Tongue (tissue), 3 donors: ENCODE measurements at places on chromosomes 1 and 21.

GRCh38 chr1:35558374-35559316 is 1.0 kb downstream of the NCDN start:
- peak; percentile 45 for DNase-seq

GRCh38 chr1:151047925-151048644 is 534 bp downstream of the C1orf56 start:
- DNase-seq, result peak; percentile 80

DNA sequence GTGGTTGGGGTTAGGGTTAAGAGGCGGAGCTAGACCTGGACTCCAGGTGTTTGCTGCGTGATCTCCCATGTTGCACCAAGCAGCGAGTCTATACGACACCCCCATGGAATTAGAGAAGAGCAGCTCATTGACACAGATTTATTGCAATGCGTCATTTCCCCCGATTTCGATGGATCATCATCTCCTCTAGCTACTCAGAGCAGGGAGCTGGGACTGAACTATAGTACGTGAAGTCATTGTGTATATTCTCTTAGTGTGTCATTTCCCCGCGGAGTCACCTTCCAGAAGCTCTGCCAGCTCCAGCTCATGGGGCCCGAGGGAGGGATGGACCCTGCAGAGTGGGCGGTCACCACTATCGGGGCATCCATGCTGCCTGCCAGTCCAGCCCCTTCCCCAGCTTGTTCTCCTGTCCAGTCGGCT is 7.5 kb upstream of the C2CD2 start:
- no peak for DNase-seq

- no peak for DNase-seq
These were observed 6.3 kb downstream of the PFDN2 start for GRCh38 chr1:161111527-161111926.

DNA sequence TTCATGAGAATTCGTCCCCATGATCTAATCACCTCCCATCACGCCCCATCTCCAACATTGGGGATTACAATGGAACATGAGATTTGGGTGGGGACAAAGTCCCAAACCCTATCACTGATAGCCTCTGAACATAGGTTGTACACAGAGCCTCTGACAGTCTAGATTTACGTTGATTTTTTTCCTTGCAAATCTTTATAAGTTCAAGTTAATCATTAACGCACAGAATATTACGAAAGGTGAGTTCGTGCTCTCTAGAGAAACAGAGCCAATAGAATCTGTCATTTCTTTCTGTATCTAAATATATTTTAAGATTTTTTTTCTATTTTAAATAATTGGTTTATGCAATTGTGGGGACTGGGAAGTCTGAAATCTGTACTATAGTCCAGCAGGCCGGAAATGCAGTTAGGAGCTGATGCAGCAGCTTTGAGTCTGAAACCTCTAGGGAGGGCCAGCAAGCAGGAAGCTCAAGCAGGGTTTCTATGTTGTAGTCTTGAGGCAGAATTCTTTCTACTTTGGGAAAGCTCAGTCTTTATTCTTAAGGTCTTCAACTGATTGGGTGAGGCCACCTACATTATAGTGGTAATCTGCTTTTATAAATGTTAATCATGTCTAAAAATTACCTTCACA is 61.0 kb downstream of the SELENOF start:
- DNase-seq, result no peak

DNA sequence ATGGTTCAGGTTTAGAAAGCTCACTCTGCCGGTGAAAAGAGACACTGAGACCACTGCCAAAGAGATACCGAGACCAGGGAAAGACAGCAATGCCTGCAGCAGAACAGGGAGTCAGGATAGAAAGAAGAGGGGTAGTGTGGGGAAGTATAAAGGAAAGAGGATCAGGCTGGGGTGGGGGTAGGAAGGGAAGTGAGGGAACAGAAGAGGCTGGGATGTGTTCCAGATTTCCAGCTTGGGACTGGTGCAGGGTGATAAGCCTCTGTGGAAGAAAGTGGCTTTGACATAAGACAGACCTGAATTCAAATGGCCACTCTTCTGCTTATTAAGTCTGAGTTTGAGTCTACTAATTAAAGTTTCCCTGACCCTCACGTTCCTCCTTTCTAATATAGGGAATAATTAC is 105.9 kb downstream of the PIK3R3 start:
- no peak for DNase-seq

DNA sequence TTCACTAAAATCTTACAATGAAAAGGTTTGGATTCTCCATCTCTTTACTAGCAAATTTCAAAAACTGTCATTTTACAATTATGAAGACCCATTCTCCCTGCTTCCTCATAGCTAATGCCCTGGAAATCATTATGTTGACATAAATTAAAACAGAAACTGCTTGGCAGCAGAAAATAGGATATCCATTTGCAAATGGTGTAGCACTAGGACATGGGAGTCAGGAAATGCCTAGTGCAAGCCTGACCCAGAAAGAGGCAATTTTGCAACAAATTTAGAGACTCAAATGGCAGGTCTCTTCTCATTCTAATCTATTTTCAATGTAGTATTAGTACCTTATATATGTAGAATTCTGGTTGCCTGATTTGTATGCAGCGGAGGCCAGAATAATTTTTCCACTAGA is 2.2 kb downstream of the GBP5 start:
- DNase-seq, result no peak

- DNase-seq, result no peak
These were observed 126.2 kb upstream of the COL6A1 start for GRCh38 chr21:45855248-45855811.

DNA sequence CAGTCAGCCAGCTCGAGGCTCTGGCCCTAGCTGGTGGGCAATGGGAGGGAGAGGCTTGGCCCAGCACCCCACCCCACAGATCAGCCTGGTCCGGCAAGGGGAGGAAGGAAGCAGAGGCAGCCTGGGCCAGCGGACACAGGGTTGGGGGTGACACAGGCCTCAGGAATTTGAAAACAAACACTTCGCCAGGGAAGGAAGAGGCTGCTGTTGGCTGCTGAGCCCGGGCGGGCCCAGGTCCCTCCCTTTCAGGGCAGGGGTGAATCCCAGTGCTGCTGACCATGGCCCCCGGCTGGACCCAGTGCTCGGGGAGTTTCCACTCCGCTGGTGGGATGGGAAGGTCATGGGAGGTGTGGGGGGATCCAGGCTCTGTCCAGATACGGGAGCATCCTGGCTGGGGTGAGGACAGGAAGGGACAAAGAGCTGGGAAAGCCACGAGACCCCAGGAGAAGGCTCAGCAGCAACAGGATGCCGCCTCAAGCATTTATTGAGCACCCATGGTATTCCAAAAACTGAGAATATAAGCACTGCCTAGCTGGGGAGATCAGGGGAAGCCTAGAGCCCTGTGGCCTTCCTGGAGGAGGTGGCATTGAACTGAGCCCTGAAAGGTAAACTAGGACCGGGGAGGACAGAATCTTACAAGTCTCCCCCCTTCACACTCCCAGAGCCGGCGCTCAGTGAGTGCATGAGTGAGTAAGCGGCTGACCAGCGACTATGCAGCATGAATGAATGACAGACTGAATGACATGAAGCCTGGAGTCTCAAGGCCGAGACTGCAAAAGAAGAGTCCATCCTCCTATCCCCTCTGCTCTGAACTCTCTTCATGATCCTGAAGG is 26.2 kb upstream of the EPHA2 start:
- DNase-seq, result peak; percentile 64

GRCh38 chr1:33791251-33791650 is 72.6 kb upstream of the HMGB4 start:
- no peak for DNase-seq

DNA sequence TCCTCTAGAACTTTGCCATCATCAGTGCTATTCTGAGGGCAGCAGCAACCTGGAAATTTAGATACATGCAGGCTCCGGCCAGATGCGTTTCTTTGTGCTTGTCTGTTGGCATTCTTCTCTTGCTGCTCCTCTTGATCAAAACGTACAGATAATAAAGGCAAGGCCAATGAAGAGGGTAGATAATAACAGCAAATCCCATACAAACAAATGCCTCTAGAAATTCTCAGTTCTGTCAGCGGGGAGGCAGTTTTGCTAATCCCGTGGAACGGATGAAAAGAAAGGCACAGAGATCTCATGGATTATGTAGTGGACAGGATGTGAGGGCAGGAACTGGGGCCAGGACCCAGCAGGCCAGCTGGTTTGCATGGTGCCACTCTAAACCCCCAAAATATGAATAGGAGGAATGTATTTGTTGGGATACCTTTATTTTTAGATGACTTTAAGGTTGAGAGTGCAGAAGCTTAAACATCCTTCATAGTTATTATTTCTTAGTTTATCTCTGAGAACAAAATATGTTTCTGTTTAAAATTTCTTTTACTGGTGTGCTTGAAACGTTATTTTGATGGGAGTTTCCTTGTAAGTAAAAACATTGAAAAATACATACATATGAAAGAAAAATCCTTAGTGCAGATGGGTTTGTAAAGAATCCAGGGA is 1.5 kb downstream of the ITSN1 start:
- peak; percentile 41 for DNase-seq

DNA sequence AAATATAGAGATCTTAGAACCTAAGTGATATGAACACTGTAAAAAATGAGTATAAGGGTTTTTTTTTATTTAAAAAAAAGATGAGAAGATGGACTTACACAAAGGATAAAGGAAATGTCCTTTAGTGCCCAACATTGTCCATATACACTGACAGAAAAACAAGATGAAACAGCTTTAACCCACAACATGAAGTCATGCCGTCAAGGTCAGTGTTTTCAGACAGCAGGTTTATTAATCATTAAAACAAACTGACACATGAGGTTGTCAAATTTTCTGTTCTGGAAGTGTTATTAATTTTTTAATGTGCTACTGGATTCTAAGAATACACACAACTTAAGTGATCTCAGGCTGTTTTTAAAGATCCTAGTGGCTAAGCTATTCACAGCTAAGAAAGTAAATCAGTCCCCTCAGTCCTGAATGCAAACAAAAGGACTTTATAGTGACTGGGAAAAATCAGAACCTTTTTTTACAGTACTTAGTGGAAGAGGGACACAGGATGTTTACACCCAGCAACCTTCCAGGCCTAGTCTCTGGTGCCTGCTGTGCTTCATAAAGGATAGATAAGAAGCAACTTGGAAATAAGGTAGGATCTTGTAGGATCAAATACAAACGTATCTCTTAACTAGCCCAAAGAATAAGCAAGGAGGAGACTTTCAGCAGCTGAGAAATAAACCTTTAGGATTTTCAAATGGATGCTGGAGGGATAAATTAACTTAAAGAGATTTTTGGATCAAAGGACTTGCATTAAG is 21.9 kb upstream of the PKN2 start:
- DNase-seq, result no peak

- peak; percentile 75 for DNase-seq
These were observed 749 bp downstream of the IBA57 start for GRCh38 chr1:228166170-228166936.

- DNase-seq, result no peak
These were observed 56.5 kb downstream of the CAMSAP2 start for GRCh38 chr1:200795156-200795555.

GRCh38 chr1:238892612-238893011 is 493.8 kb upstream of the CHRM3 start:
- DNase-seq, result no peak

GRCh38 chr1:26546375-26546774 is 16.8 kb downstream of the RPS6KA1 start:
- DNase-seq, result no peak

DNA sequence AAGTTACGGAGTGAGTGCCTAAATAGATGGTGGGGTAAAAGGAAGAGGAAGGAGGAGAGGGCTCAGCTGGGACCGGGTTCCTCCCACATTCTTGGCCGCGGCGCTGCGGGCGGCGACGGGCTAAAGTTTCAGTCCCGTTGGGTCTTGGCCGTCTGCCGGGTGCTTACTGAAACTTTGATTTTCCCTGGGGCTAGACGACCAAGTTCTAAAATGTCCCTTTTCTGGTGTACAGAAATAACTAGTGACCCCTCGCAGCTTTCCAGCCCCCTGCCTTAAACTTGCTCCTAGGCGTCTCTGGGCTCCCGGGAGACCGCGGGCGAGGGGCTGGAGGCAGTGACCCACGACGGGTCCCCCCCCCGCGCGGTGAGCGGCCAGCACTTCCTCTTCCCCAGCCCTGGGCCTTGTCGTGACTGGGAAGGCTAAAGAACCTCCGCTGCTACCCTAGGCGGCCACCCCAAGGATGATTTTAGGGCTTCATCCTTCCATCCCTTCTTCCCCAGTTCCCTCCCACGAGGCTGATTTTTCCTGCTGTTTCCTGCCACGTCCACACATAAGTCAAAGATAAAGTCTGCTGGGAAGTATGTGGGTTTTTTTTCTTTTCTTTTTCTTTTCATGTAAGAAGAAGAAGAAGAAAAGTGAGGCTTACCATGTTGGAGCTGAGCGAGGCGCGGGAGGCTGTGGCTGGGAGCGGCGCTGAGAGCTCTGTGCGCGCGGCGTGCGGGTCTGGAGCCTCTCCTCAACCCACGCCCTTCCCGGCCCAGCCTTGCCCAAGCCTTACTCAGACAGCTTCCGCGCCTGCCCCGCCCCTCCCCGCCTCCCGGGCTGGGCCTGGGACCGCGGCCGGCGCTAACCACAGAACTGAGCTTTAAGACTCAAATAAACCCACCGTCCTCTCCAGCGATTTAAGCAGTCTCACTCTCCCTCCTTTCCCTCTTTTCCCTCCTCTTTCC is at the start of gene S100A11:
Gene S100A11, minus strand, starts transcription at position 738 of the 950 bp plus-strand sequence. Its CDS starts 89 bp downstream, at position 649.
- peak; percentile 93 for DNase-seq

DNA sequence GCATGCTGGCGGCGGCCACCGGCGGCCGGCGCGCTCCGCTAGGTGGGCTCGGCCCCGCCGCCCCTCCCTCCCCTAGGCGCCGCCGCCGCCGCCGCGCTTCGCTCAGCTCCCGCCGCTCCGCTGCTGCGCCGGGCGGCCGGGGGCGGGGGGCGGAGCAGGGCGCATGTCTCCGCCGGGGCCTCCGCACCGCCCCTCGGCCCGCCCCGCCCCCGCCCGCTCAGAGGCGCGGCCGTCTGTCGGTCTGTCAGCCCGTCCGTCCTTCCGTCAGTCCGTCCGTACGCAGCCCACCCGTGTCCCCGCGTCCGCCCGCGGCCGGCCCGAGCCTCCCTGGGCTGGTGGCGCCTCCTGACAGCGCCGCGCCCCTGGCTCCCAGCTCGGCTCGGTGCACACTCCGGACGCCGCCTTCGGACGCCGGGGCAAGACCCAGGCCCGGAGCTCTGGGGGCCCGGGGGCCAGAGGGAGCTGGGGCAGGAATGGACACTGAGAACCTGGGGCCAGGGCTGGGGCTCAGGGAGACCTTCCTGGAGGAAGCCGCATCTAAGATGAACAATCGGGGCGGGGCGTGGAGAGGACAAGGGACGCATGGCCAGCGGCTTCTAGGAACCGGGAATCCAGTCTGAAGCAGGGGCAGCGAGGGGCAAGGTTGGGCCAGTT is at the start of gene GPR153:
Gene GPR153, minus strand, starts transcription at position 138 of the 654 bp plus-strand sequence. CDS start 6,193 bp downstream, outside the sequence.
- peak; percentile 78 for DNase-seq

DNA sequence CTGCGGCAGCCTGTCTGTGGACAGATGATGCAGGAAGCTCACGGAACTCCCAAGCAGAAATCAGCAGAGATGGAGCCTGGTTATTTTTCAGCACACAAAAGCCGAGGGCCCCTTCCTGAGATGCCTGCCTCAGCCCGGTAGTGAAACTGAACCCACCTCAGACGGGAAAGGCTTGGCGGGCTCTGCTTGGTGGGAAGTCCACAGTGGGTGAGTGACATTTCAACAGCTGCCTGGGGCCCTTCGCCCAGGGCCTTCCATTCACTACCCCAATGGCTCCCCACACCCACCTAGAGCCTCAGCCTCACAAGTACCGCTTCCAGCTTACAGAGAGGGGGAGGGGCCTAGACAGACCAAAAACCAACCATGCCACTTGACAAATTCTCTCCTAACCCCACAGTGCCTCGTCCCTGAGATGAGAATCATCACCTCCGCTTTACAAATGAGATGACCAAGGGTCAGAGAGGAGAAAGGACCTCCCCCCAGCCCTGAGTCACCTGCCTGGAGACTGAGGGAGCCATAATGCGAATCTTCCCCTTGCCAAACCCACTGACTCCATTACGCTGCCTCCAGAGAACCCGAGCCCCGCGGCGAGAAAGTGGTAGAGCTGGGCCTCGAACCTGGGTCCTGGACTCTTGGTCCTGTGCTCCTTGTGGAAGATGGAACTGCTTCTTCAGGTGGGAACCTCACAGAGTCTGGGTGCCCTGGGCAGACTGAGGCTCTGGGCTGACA is 3.4 kb upstream of the ECE1 start:
- no peak for DNase-seq
